ENCODE measurements at places on chromosomes 1 and 21. TPM values are rescaled to one million over a fixed set of nuclear protein-coding genes. Genes with fewer than 3 reads are reported as not detected.

The PTBP2 gene
- 14.0 TPM for total RNA-seq

- DNase-seq: no peak
Observed at GRCh38 chr1:1421147-1421906, at the start of gene ANKRD65. ANKRD65 (minus strand) TSS chr1:1421276; CDS start chr1:1421005, 271 bp downstream.

DNA sequence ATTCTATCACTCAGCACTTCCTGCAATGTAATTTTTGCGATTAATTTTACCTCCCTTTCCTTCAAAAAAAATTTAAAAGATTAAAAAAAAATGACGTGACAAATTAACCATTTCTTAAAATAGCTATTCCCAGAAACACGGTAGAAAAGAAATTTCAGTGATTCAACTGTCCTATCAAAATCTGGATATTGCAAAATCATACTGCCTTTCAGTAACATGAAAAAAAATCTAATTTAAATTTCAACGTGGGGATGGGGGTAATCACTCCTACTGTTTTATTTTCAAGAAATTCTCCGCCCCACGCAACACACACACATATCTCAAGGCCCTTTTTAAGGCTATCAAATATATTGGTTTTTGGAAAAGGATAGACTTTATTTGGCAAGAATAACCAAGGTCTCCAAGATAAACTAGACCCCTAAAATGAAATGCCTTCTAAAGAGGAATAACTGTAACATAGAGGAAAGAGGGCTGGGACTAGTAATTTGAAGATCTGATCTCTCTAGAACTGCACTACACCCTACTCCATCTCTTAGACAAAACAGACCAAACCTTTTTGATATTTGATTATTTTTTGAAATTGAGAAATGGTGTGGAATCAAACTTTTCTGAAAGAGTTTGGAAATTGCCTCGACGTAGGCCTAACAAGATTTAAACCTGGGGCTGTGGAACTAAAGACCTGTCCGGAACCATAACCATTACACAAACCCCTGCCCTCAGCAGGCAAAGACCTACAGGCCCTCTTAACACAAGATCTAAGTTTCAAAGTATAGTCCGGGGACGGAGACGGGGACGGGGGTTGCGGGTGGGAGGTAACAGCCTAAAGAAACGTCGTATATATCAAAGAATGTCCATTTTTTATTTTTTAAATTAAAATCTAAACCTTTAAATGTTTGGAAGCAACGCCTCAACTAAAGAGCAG lies 941 bp downstream of the ARNT start:
- no peak for DNase-seq

- DNase-seq: no peak
Observed at GRCh38 chr1:186896211-186896610, 67.5 kb downstream of the PLA2G4A start.

The INSRR gene
- total RNA-seq: not detected

The PGLYRP3 gene
- total RNA-seq: not detected

GRCh38 chr1:39829791-39830533 lies 41.3 kb upstream of the BMP8B start:
- peak; percentile 76 for DNase-seq

DNA sequence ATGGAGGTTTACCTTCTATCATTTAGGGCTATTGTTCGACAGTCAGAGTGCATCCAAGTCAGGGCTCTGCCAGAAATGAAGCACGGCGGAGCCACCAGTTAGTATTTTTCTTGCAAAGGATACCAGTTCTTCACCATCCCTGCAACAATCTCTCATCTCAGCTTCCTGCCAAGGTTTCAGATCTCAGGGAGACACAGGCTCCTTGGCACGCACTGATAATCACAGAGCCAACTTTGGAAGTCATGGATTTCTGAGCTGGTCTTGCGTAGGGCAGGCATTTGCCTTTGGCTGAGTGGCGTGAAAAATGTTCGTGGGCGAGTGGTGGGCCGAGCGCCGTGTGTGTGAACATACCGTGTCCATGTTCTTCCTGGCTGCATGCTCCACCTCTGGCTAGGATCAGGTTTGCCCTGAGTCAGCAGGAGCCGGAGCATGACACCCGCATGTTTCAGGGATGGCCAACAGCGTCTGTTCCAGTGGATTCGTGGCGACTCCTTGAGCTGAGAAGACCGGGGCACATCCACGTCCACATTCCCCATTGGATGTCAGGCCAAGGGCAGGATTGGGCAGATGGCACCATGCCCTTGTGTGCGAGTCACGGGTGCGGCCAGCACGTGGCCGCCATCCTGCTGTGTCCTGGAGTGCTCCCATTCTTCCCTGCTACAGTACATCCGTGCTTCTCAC lies 118.5 kb upstream of the C1orf174 start:
- no peak for DNase-seq

DNA sequence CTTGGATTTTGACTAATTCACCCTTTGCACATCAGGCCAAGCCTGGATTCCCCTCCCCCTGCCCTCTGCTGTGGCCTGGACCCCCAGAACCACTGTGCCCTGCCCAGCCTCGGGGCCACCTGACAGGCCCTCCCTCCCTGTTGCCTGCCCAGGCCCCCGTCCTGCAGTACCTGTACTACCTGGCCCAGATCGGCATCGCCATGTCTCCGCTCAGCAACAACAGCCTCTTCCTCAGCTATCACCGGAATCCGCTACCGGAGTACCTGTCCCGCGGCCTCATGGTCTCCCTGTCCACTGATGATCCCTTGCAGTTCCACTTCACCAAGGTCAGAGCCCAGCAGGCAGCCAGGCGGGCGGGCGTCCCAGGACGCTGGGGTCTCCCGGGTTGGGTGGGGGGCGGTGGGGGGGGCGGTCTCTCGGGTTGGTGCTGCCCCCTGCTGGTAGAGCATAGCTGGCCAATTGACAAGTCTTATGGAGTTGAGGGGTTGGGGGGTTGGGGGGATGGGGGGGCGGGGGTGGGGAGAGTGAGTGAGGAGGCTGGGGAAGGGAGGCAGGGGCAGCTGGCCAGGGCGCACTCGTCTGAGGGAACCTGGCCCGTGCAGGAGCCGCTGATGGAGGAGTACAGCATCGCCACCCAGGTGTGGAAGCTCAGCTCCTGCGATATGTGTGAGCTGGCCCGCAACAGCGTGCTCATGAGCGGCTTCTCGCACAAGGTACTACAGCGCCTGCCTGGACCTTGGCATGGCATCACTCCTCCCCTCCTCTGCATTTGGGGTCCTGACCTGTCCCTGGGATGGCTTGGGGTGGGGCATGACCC lies 10.7 kb downstream of the AMPD2 start:
- peak; percentile 30 for DNase-seq

The SDHC gene
- total RNA-seq: 216 TPM

- DNase-seq: no peak
Observed at GRCh38 chr1:97412737-97413136, 508.1 kb downstream of the DPYD start.

- no peak for DNase-seq
Observed at GRCh38 chr1:37849480-37849879, 9.9 kb downstream of the MTF1 start.

GRCh38 chr1:178939338-178940067 lies 68.6 kb upstream of the ANGPTL1 start:
- no peak for DNase-seq

The BEND5 gene
- not detected for total RNA-seq

The TIE1 gene
- total RNA-seq: not detected

GRCh38 chr1:156429313-156430060 lies 60.5 kb downstream of the RHBG start:
- no peak for DNase-seq

DNA sequence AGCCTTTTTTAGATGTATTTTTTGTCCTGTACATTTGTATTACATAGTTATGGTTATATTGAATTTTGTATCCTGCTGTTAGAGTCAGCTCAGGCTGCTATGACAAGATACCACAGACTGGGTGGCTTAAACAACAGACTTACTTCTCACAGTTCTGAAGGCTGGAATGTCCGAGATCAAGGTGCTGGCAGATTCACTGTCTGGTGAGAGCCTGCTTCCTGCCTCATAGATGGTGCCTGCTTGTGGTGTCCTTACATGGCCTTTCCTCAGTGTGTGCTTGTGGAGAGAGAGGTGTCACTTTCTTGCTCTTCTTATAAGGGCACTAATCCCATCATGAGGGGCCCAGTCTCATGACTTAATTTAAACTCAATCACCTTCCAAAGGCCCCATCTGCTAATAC lies 23.1 kb upstream of the MYSM1 start:
- DNase-seq: no peak

- DNase-seq: no peak
Observed at GRCh38 chr1:42942444-42942843, 16.2 kb downstream of the SLC2A1 start.

- no peak for DNase-seq
Observed at GRCh38 chr1:245682638-245683628, 528.1 kb downstream of the KIF26B start.

All from PC-9 (cell line).